Naive B cell (primary cell): ENCODE measurements at places on chromosomes 13 and 19. TPM values are rescaled to one million over a fixed set of nuclear protein-coding genes. Genes with fewer than 3 reads are reported as not detected.
A peak's percentile ranks its signal among the peaks of the same experiment; 100 is the strongest.

The RNF126 gene
- 72.4 TPM for polyA plus RNA-seq

The ZNF850 gene
- polyA plus RNA-seq = 1.8 TPM

The ZSWIM4 gene
- polyA plus RNA-seq = not detected

The TTC9B gene
- polyA plus RNA-seq = not detected

The IRGC gene
- not detected for polyA plus RNA-seq

The LYL1 gene
- 53.1 TPM for polyA plus RNA-seq

The TSHZ3 gene
- polyA plus RNA-seq = not detected

The ZNF492 gene
- polyA plus RNA-seq = 0.83 TPM

The CFD gene
- 1.2 TPM for polyA plus RNA-seq

- peaks cover 26% of the 10 kb centered on the region for H3K27me3 ChIP-seq
- no peak overlapping the region for H3K27ac ChIP-seq
- no peaks in the 10 kb centered on the region for H3K4me1 ChIP-seq
These were observed 191.0 kb downstream of the SHISA2 start for GRCh38 chr13:25860862-25861261.

DNA sequence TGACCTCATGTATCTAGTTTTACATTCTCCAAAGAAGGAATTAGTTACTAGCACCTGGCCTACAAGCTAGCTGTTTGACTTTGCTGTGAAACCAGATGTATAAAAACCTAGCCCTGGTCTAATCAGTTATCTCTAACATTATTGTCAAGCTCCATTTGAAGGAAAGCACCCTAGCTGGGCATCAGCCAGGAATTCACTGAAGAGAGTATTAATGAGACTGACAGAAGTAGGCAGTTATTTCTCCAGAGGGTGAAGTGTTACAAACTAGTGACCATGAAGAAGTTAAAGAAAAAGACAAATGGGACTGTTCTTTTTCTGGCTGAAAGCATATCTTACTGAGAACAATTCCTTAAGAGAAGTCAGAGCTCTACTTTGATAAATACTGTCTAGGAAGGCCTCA is 2529.3 kb upstream of the PCDH20 start:
- H3K4me1 ChIP-seq = no peaks in the 10 kb centered on the region
- H3K36me3 ChIP-seq = no peaks in the 10 kb centered on the region
- no peak overlapping the region for H3K27ac ChIP-seq
- no peak overlapping the region for H3K4me3 ChIP-seq
- H3K27me3 ChIP-seq = no peaks in the 10 kb centered on the region

GRCh38 chr19:3270902-3271301 is 46.4 kb downstream of the CELF5 start:
- no peak overlapping the region for H3K27ac ChIP-seq
- peaks cover 18% of the 10 kb centered on the region for H3K4me1 ChIP-seq
- no peak for DNase-seq
- no peak overlapping the region for H3K4me3 ChIP-seq
- no peaks in the 10 kb centered on the region for H3K36me3 ChIP-seq

- no peak overlapping the region for H3K4me3 ChIP-seq
- no peaks in the 10 kb centered on the region for H3K36me3 ChIP-seq
These were observed 8.2 kb upstream of the PCDH9 start for GRCh38 chr13:67238277-67238859.

DNA sequence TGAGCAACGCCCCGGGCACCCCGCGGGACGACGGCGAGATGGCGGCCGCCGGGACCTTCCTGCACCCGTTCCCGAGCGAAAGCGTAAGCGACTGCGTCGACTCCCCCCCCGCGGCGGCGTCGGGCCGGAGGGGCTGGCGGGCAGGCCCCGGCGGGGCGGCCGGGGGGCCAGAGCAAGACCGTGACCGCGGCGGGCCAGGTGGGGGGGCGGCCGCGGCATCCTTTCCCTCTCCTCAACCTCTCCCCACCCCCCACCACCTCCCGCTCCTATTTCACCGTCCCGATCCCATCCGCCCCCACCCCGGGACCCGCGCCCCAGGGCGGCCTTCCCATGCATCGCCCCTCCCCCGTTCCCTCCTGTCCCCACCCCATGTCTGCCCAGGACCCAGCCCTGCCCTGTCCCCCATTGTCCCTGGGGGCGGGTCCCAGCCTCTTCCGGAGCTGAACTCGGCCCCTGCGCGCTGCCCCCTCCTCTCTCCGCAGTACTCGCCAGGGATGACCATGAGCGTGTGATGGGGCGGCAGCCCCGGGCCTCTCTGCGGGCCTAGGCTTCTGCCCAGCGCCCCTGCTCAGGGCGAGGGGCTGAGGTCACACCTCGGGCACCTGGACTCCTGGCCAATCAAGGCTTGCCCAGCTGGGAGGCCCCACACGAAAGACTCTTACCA is 4.1 kb downstream of the ISYNA1 start:
- no peak for DNase-seq
- no peaks in the 10 kb centered on the region for H3K27me3 ChIP-seq

- no peaks in the 10 kb centered on the region for H3K27me3 ChIP-seq
- DNase-seq = no peak
- no peak overlapping the region for H3K4me3 ChIP-seq
- H3K36me3 ChIP-seq = no peaks in the 10 kb centered on the region
- H3K27ac ChIP-seq = no peak overlapping the region
- H3K4me1 ChIP-seq = no peaks in the 10 kb centered on the region
These were observed 538.7 kb upstream of the SGCG start for GRCh38 chr13:22642088-22642487.

DNA sequence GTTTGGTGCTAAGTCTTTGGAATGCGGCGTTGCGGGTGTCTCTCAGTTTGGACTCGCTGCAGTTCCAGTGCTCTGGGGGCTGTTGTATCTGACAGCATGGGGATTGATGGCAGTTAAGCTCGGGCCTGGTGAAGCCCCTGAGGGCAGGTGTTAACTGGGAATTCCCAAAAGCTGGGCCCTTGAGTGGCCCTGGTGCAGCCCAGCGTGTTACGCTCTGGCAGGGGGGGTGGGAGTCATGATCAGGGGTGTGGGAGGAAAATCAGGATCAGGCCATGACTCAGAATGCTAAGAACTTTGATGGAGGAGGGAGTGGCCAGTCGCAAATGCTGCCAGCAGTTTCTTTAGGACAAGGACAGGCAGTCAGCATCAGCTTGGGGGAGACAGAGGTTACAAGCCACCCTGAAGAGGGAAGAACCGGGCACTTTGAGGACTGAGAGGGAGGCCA is 19.6 kb downstream of the AP2A1 start:
- H3K27me3 ChIP-seq = no peaks in the 10 kb centered on the region
- no peak overlapping the region for H3K4me3 ChIP-seq
- H3K27ac ChIP-seq = peak overlapping the region; percentile 39

- H3K27ac ChIP-seq = no peak overlapping the region
- no peak overlapping the region for H3K4me3 ChIP-seq
- H3K36me3 ChIP-seq = peaks cover 22% of the 10 kb centered on the region
- DNase-seq = no peak
These were observed 22.3 kb upstream of the MYDGF start for GRCh38 chr19:4692251-4693077.

DNA sequence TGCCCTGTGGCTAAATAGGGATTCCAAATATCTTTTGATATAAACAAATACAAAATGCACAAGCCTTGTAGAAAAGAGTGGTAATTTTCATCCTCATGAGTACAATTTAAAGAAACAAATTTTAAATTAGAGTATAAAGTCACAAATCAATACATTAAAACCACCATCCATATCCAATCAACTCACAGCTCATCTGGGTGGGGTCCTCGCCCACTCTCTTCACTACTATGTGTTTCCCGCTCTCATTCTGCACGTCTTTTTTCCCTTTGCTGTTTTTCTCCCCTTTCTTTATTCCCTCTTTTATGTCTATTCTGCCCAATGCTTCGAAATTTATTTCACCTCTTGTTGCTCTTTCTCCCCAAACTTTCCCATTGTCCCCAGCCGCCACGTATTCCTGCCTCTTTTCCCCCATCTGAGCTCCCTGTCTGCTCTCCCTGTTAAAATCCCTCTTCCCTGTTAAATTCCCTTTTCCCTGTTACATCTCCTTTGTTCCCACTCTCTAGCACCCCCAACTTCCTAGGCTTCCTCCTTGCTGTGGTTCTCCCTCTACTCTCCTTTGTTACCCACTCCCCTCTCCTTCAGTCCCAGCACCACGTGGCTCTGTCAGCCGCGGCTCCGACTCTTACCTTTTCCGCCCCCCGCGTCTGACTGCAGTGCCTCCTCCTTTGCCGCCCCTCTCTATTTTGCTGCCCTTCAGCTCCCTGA is 1.3 kb downstream of the ZNF616 start:
- peaks cover 5% of the 10 kb centered on the region for H3K36me3 ChIP-seq
- no peak overlapping the region for H3K27ac ChIP-seq
- H3K4me3 ChIP-seq = peak overlapping the region; percentile 99
- no peaks in the 10 kb centered on the region for H3K27me3 ChIP-seq
- peaks cover 22% of the 10 kb centered on the region for H3K4me1 ChIP-seq

GRCh38 chr13:112670864-112671263 is 19.0 kb upstream of the ATP11A start:
- H3K4me1 ChIP-seq = no peaks in the 10 kb centered on the region
- H3K4me3 ChIP-seq = no peak overlapping the region
- no peak for DNase-seq
- H3K27ac ChIP-seq = no peak overlapping the region
- peaks cover 36% of the 10 kb centered on the region for H3K27me3 ChIP-seq
- H3K36me3 ChIP-seq = no peaks in the 10 kb centered on the region

DNA sequence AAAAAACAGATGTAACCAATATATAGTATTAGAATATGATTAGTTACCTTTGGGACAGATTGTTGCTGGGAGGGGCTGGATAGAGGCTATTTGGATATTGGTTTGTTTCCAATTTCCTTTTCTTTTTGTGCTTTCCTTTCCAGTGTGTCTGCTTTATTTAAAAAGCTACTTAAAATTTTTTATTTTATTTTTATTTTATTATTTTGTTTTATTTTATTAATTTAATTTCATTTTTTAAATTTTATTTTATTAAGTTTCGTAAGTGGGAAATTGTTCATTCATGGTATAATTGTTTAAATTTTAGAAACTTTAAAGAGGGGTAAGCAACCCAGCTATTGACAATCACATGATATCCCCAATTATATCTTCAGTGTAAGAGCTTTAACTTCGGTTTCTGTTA is 2077.0 kb upstream of the PCDH20 start:
- no peaks in the 10 kb centered on the region for H3K36me3 ChIP-seq
- no peak overlapping the region for H3K27ac ChIP-seq
- no peak for DNase-seq

- H3K4me3 ChIP-seq = peak within 1 kb of the TSS; percentile 100
- peaks cover 16% of the 10 kb centered on the region for H3K27me3 ChIP-seq
- H3K27ac ChIP-seq = peak within 1 kb of the TSS; percentile 98
- peaks cover 22% of the 10 kb centered on the region for H3K4me1 ChIP-seq
These were observed at the start of gene PSMD8 for GRCh38 chr19:38374332-38375097. Gene PSMD8 (plus strand): TSS chr19:38374571. CDS start chr19:38374602, 31 bp downstream.
